ENCODE measurements at places on chromosomes 6 and 20.

- DNase-seq = no peak
These were observed 54.5 kb downstream of the RNGTT start for GRCh38 chr6:88908598-88909548.

DNA sequence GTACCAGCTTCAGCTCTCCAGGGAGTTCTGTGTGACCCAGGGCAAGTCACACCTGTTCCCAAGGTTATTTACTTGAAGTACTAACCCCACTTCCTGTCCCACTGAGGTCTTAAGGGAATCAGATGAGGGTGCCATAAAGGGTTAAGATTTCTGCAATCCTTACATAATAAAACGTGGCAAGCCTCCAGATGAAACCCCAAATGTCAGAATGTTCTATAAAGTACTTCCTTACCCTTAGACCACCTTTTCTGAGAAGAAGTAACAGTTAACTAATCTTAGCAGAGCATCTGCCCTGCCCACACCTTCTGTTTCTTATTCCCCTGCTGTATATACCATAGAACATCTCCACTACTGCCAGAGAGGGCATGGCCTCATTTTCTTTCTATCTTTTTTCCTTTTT lies 6.0 kb upstream of the AVP start:
- no peak for DNase-seq

DNA sequence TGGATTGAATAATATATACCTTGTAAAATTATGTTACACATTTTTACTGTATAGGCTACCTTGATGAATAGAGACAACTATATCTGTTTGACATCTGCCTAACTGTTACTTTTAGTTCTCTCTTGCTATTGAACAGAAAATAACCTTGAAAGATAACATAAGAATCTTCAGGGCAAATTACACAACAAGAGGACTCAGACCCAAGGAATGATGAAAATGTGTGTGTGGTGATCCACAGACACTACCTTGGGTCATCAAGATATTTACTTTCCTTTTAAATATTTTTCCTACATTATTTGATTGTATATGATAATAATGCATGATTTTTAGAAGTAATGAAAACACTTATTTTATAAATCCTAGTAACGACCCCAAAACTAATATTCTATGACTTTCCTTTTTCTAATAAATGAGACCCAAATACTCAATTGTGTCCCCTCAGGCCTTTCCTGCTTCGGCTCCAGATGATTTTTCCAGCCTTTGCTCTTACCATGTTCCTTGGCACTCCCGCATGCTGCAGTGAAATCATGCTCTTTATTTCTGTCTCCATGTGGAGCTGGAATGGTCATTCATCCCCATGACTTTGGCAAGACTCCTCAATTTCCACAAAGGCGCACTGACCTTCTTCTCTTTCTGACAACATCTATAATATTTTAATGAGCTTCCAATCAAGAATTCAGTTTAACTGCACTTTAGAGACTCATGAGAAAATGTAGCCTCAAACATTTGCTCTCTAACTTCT lies 187.6 kb downstream of the EPM2A start:
- DNase-seq = no peak

DNA sequence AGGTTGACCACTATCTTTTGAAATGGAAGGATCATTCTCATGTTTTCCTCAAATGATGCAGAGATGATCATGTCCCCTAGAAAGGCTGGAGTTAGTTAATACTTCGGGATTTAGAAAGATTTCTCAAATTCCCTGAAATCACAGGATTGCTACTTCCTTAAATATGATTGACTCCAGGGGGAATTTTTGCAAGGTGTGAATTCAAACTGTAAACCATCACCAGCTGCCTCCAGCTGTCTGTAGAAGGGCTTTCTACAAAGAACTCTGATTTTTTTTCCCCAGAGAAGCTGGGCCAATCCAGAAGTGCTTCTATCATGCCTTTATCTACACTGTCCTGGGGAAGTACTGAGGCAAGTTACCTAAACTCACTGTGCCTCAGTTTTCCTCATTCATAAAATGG lies 114.5 kb downstream of the EDN1 start:
- no peak for DNase-seq

DNA sequence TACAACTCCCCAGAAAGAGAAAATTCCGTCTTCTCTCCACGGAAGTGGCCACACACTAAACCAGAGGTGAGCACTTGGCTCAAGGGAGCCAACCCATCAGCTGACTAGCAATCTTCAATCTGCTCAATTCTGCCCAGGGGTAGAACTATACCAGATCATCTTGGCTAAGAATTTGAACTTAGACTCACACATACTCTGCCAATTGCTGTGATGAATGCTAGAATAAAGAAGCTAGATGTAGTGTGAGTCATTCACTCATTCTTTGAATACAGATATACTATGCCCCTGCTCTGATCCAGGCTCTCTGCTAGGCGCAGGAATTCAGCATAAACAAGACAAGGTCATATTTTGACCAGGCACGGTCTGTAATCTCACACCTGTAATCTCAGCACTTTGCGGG lies 147.9 kb upstream of the SHLD1 start:
- DNase-seq = no peak

GRCh38 chr20:41618807-41619311 lies 682 bp upstream of the CHD6 start:
- peak; percentile 21 for DNase-seq

- no peak for DNase-seq
These were observed 174.4 kb upstream of the NT5E start for GRCh38 chr6:85275338-85275985.

DNA sequence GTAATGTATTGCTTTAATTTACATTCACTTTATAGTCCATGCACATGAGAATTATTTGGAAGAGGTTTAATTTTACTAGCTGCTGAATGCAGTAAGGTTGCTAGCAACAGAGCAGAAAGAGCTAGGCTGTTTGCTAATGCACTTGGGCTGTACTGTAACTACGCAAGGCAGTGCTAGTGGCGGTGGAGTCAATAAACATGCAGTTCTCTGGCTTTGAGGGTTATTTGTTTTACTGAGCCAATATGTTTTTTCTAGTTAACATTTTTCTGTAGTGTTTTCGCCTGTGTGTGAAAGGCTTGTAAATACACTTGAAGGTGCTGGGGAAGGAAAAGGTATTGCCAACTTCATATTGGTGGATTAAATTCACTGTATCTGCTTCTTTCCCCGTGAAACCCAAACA lies 112.8 kb downstream of the BTBD3 start:
- DNase-seq = no peak

DNA sequence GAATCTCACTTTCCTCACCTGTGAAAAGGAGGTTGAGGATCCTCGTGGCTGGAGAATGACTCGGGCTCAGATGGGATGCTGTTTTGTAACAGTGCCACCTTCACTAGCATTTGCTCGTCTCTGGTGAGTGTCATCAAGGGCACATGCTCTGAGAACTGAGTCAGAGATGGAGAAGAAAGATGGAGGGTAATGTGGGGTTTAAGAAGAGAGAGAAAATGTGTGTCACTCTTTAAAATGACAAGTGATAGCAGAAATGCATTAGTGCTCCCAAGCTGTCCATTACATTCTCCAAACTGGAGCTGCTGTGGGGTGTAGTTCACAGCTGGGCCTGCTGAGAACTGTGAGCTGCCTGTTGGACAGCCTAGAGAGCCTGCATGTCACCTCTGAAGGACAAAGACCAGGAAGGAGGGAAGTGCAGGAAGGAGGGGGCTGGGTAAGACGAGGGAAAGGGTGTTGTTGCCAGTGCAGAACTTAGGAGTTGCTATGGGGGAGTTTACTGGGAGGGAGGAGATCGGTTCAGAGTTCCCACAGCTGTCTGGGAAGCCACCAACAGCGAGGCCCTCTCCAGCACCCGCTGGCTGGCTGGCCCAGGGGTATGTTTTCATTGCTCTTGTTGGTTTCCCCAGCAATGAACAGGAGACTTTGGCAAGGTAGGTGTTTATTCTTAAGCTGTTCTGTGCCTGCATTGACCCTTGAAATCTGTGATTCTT lies 19.8 kb downstream of the GMPR start:
- DNase-seq = no peak

DNA sequence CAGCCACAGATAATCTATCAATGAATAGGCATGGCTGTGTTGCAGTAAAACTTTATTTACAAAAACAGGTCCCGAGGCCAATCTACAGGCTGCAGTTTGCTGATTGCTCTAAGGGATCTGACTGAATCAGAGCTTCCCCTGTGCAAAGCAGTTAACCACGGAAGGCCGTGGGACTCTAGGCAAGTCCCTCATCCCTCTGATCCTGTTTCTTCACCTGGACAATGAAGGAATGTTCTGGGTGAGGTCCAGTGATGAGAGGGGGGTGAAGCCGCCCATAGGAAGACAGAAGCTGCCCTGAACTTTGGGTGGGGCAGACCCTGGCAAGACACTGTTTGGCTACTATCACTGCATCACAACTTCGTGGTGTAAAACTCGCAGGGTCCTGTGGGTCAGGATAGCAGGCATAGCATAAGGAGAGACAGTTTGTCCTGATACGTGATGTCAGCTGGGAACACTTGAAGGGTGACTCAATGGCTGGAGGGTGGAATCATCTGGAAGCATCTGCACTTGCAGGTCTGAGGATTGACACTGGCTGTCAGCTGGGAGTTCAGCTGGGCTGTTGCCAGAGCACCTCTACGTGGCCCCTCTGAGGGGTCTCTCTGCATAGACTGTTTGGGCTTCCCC lies 33.3 kb upstream of the TGM2 start:
- no peak for DNase-seq

GRCh38 chr6:99114769-99115406 lies 167.1 kb upstream of the FBXL4 start:
- no peak for DNase-seq

DNA sequence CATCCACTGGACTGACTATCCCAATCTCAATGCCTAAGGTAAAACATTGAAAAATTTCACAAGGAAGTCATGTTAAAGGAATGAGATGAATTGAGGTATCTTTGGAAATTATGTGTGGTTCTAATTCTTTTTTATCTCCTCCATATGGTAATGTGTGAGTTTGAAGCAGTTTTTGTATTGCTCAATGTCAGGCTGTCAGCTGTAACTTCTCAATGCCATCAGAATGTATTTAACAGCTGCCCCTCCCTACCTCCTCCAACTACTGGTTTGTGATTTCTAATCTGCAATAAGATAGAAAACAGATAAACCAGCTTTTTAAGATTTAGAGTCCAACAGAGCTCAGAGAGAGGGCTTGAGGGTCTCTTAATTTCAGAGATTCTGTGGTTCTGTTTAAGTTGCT lies 1005.8 kb upstream of the ADGRB3 start:
- no peak for DNase-seq

- DNase-seq = peak; percentile 87
These were observed 20.7 kb upstream of the UTRN start for GRCh38 chr6:144264270-144265060.

- no peak for DNase-seq
These were observed 258.7 kb downstream of the TAF4 start for GRCh38 chr20:61806995-61807394.

DNA sequence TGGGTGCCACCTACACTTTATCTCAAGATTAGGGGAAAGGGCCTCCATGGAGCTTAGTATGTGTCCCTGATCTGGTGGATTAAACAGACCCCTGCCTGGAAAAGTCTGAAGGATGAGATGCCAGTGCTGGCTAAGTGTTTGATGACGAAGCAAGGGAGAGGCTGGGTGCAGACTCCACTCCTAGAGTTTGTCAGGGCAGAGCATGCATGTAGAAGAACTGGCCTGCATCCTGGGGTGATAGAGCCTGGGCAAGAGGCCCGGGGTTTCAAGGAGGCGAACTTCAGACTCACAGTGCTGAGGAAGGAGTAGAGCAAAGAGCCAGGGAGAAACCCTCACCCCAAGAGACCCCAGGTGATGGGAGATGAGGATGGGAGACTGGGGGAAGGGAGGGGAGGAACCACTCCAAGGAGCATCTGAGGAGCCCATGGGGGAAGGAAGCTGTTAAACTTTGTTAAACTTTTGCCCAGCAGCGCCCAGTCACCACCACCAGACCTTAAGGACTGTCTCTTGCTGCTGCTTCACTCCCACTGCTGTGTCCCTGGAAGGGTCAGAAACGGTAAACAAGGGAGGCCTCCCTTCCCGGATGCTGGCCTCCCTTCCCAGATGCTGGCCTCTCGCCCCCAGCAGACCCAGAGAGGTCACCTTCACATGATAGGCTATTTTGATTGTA lies 61.6 kb downstream of the RPRD1B start:
- DNase-seq = no peak

- no peak for DNase-seq
These were observed 465.2 kb upstream of the CITED2 start for GRCh38 chr6:139839506-139840156.

DNA sequence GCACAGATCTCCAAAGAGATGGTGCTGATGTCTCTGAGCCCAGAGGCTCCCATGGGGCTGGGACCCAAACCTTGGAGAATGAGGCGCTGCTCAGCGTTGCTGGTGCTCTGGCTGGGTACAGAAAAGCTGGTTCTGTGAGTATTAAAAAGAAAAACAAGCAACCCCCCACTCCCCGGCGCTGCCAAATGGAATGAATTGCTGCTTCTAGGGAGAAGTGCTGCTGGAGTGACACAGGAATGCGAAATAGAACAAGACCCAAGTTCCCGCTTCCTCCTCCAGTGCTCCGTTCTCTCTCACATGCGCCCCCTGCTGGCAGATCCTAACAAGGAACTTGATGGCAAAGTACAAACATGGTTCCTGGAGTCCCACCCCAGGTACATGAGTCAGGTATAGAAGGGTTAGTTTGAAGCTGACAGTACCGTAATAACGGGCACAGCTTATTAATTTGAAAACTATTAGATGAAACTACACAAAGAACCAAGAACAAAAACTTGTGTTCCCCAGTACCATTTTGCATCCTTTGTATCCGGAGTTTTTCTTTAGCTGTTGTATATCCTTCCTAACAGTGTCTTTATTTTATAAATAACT lies 2.1 kb upstream of the DDX27 start:
- DNase-seq = peak; percentile 91

- no peak for DNase-seq
These were observed 5.3 kb downstream of the KCNK5 start for GRCh38 chr6:39224011-39224410.

GRCh38 chr6:160430751-160431150 lies 82.6 kb downstream of the SLC22A3 start:
- no peak for DNase-seq

DNA sequence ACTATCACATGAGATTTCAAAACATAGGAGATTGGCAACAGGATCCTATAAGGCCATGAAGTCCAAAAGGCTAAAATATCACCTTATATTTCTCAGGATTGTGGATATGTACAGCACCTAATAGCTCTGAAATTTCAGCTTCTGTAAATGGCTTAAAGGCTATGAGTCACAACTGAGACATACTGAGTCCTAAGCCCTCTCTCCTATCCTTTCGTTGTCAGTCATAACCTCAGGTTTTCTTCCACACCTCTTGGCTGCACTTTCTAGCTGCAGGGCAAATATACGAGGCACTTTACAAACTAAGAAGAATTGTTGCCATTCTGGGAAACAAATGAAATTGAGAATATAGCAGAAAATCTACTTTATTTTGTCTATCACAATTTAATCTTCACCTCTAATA lies 969.9 kb upstream of the EPHA7 start:
- no peak for DNase-seq

Data from Caki2 (cell line).